Foreskin fibroblast (primary cell): ENCODE measurements at places on chromosomes 5 and 9.

- DNase-seq: no peak
These were observed 12.4 kb downstream of the MAN1B1 start for GRCh38 chr9:137099231-137099630.

GRCh38 chr9:106092083-106092482 lies 397.7 kb downstream of the TMEM38B start:
- DNase-seq: no peak

DNA sequence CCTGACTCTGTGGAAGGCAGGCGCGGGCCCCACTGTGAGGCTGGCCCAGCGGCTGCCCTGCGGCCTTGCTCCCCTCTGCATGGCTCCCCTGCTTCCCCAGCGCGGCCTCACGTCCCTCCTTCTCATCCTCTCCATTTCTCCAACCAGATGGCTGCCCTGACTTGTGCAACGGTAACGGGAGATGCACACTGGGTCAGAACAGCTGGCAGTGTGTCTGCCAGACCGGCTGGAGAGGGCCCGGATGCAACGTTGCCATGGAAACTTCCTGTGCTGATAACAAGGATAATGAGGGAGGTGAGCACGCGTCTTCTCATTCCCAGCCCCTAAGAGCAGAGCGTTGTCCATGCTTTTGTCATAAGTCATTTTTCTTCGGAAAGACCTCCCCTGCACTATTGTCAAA lies 129.0 kb upstream of the WWC1 start:
- DNase-seq: no peak

DNA sequence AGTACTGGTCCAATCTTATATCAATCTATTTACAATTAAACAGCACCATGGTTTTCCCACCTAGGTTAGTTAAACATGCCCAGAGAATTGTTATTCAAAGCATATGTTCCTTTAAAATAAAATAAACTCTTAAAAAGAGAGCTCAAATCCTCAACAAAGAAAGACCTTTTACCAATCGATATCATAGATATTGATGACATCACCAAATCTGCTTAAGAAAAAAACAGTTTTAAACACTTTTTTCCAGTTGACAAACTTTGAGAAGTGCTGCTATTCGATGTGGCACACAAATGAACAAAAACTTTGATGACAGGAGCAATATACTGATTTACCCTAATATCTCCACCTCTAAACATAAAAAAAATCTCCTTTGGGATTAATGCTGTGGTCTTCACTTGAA lies 15.7 kb downstream of the EFCAB9 start:
- DNase-seq: no peak

DNA sequence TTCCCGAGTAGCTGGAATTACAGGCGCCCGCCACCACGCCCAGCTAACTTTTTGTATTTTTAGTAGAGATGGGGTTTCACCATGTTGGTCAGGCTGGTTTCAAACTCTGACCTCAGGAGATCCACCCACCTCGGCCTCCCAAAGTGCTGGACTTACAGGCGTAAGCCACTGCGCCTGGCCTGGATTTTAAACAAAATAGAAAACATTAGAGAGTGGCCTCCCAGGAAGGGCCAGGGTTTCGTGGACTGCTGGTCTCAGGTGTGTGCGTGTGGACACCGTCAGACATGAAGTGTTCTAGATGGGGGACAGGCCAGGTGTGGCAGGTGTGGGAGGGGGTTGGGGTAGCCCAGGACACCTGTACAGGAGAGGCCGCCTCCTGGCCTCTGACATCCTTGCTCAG lies 7.0 kb upstream of the GBGT1 start:
- no peak for DNase-seq

GRCh38 chr9:86636519-86636918 lies 282.3 kb upstream of the TUT7 start:
- DNase-seq: no peak

DNA sequence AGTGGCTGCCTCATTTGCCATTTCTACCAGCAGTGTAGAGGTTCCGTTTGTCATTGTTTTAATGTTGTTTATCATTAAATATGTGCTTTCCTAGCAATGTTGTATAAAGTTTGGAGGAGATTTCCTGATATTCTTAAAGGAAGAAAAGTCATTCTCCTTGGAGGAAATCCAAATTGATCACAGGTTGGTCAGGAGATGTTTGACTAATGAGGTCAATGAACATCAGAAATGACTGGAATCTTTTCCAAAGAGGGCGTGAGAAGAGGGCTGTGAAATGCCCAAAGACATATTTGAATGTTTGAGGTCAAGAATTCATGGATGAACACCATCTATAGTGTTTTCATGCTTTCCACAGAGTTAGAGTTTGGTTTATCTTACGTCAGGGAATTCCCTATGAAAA lies 471.3 kb downstream of the MAT2B start:
- DNase-seq: no peak

DNA sequence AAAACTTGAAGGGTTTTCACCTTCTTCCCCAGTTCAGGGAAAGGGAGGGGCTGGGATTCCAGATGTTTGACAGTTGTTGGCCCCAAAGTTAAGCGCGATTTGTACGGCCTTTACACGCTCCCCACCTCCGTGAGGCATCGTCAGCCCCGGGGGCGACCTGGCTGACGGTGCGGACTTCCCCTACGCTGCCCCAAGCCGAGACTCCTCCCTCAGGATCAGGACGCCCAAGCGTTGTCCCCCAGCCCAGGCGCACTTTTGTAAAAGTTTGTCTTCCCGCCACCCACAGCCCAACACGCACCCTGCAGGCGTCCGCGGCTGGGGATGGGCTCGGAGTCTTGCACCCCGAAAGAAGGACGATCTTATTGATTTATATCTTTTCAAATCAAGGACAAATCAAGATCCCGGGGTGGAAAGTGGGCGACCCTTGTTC lies 713 bp downstream of the MOB3B start:
- DNase-seq: peak; percentile 38

DNA sequence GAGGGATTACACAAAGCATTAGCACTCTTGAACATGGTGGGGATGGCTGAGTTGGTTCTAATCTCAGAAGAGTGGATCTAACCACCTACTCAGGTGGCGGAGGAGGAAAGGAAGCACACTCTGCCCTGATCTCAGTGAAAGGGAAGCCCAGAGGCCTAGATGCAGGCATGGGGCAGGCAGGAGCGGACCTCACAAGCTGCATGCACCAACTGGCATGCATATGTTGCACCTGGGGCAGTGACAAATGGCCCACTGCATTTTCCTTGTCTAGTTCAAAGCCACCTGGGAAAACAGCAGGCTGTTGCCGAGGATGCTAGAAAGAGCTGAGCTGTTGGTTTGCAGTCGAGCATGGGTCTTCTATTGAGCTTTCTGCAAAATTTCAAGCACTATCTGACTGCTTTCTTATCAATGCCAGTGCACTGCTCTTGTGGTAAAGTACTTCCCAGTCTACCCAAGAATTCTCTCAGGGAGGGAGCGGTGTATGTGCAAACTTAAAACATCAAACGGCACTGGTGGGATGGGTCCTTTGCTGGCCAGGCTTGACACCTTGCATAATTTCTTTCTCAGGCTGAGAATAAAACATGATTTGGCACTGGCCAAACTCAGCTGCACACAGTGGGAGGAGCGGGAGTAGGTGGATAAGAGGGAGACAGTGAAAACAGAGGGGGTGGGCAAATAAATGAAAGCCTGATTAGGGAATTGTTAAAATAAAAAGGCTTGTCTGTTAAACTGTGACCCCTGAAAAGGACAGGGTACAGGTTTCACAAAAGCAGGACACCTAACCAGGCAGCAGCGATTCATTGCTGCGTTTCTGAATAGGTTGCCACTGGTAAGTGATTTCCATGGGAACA lies 108.9 kb downstream of the MARCHF3 start:
- DNase-seq: no peak

GRCh38 chr5:97163360-97163764 lies 19.7 kb downstream of the RIOK2 start:
- peak; percentile 51 for DNase-seq

- no peak for DNase-seq
These were observed 632.4 kb downstream of the SEMA5A start for GRCh38 chr5:8913522-8913921.

DNA sequence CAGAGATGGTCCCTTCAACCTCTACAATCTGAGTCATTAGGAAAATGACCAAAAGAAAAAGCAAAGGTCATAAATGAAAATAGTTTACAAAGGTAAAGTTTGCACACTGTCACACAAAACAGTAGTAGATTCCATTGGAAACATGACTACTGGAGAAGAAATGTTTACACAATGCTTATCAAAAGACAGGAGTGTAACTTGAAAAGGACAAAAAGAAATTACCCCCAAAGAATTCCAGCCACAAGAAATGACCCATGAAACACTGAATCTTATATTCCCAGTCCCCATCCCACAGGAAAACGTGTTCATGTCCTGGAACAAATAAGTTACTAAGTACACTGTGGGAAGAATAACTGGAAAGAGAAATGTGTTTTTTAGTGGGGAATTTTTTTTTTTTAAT lies 385.1 kb downstream of the SEMA5A start:
- no peak for DNase-seq

GRCh38 chr5:41637869-41638268 lies 127.5 kb upstream of the PLCXD3 start:
- DNase-seq: no peak
